ENCODE measurements at places on chromosomes 3 and 15. TPM values are rescaled to one million over a fixed set of nuclear protein-coding genes. Genes with fewer than 3 reads are reported as not detected.

PP2D1 gene
- total RNA-seq, result not detected

GOLGA6L9 gene
- total RNA-seq, result 13.7 TPM

SLC28A2 gene
- total RNA-seq, result 1.5 TPM

CYP11A1 gene
- 0.97 TPM for total RNA-seq

- DNase-seq, result no peak
- H3K4me3 ChIP-seq, result no peak overlapping the region
- H3K36me3 ChIP-seq, result no peaks in the 10 kb centered on the region
- no peaks in the 10 kb centered on the region for H3K27me3 ChIP-seq
- H3K27ac ChIP-seq, result no peak overlapping the region
Observed at GRCh38 chr3:74722211-74722610, 107.8 kb upstream of the CNTN3 start.

GRCh38 chr15:93418566-93418965 is 329.6 kb upstream of the RGMA start:
- no peak overlapping the region for H3K27ac ChIP-seq
- H3K4me3 ChIP-seq, result no peak overlapping the region
- H3K27me3 ChIP-seq, result no peaks in the 10 kb centered on the region
- no peak for DNase-seq

- no peak for DNase-seq
- H3K4me3 ChIP-seq, result no peak overlapping the region
- no peak overlapping the region for H3K27ac ChIP-seq
- H3K27me3 ChIP-seq, result no peaks in the 10 kb centered on the region
- H3K4me1 ChIP-seq, result no peaks in the 10 kb centered on the region
Observed at GRCh38 chr15:62046078-62046743, 14.0 kb downstream of the VPS13C start.
